ENCODE measurements at places on chromosomes 5 and 9.

DNA sequence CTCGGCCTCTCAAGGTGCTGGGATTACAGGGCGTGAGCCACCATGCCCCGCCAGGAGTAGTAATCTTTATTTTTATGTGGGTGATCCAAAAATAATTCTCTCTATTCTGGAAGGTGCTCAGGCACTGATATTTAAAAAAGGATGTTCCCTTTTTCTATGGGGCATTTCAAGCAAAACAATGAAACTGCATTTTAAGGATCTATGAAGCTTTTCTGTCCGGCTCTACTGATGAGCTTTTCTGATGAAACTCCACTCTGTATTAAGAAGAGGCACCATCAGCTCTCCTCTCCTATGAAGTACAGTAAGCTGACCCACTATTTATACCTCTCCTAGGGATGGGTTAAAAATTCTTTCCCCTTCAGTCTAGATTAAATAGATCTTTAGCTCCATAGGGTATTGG, 7.4 kb downstream of the ADAM19 start:
- peak; percentile 39 for DNase-seq

- no peak for DNase-seq
Measured at GRCh38 chr5:172586125-172587060, 54.7 kb upstream of the NEURL1B start.

- DNase-seq, result no peak
Measured at GRCh38 chr5:34790069-34790468, 48.9 kb upstream of the TTC23L start.

DNA sequence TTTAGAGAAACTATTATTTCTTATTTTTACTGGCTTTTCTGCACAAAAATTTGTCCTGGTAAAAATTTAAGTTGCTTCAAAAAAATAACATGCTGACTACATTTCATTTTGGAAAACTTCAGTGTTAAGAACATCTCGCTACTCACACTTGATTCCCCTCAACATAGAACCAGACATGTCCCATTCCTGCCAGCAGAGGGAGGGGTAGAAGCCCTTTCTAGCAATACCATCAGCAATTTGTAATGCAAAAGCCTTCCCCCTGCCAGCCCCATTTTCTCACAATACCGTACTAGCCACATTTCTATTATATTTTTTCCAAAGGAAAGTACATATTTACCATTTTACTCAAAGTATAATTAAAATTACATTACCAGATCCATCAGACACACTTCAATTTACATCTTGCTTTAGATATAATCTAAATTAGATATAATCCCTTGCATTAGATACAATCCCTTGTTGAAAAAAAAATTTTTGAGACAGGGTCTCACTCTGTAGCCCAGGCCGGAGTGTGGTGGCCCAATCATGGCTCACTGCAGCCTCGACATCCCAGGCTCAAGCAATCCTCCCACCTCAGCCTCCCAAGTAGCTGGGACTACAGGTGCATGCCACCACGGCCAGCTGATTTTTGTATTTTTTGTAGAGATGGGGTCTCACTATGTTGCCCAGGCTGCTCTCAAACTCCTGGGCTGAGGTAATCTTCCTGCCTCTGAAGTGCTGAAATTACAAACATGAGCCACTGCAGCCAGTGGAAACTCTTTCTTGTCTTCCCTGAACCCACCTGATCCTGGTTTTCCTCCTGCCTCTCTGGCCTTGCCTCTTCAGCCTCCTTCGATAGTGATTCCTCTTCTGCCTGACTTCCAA, 39.6 kb upstream of the IDNK start:
- peak; percentile 37 for DNase-seq

GRCh38 chr9:20579524-20580314, 42.6 kb downstream of the MLLT3 start:
- no peak for DNase-seq

GRCh38 chr5:3843706-3844105, 248.1 kb downstream of the IRX1 start:
- DNase-seq, result no peak

GRCh38 chr5:128100860-128101557, 17.4 kb downstream of the SLC12A2 start:
- no peak for DNase-seq

DNA sequence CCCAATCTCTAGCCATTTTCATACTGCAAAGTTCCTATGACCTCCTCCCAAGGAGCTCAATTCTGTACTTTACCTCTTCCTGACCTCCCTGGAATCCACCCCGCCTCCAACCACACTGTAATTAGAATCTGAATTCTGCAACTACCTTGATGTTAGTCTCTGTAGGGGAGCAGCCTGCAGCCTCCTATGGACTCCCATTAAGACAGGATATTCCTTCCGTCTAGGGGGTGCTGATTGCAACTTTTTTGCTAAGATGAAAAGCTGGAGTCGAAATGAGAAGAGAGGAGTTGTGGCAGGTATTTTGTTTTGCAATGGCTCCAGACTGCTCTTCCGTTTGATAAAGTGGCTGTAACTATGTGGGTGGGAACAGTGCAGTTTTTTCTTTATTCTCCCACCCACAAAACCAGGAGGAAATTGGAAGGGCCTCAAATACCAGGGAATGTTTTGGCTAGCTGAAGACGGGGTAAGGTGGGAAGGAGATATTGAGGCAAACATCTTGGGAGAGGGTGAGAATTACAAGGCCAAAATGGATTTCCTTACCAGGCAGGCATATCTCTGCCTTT, 23.8 kb downstream of the ANXA2R start:
- DNase-seq, result no peak

GRCh38 chr5:1223278-1223670, 1.9 kb upstream of the SLC6A18 start:
- DNase-seq, result no peak

- no peak for DNase-seq
Measured at GRCh38 chr5:147731431-147732290, 50.9 kb downstream of the JAKMIP2 start.

GRCh38 chr9:110995420-110996340, 42.6 kb downstream of the LPAR1 start:
- DNase-seq, result peak; percentile 61

DNA sequence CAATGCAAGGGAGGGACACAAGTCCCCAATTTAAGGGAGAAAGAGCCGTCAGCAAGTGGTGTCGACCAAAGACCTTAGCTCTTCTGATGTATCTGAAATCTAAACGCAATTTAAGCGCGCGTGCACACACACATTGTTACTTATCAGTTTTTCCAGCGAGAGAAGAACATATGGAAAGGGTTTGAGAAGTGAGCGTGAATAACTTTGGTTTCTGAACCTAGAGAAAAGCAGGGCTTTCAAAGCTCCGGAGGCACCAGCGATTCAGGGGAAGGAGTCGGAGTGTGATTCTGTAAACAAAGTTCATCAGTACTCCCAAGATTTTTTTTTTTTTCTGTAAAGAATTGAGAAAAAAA, 191.8 kb downstream of the MEF2C start:
- DNase-seq, result no peak

DNA sequence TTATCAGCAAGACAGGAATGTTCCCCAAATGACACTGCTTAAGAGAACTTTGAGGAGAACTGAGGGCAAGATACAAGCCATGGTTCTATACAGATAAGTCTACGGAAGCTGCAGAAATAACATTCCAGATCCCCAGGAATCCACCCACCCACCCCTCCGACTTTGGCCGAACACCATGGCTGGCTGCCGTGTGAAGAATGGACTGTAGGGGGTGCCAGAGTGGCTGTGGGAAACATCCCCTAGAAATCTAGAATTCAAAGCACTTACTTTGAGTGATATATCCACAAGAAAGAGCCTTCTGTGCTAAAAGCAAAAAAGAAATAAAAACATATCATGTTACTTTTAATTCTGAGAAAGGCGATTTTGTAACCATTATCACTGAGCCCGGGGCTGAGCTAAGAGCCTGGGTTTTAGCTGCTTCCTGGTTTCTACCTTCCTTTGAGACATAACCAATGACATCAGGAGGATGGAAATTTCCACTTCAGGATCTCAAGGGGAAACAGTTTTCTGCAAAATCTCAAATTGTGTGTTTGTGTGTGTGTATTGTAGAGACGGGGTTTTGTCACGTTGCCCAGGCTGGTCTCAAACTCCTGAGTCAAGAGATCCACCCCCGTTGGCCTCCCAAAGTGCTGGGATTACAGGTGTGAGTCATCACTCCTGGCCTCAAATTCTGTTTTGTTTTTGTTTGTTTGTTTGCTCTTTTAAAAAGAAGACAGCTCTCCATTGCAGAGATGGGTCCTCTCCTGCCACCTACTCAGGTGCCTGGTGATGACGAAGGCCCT, 36.4 kb downstream of the GGTA1 start:
- peak; percentile 63 for DNase-seq

- DNase-seq, result peak; percentile 40
Measured at GRCh38 chr9:6049798-6050197, 34.4 kb upstream of the RANBP6 start.

- peak; percentile 66 for DNase-seq
Measured at GRCh38 chr5:62578540-62578939, at the start of gene LRRC70. TSS of gene LRRC70 (plus strand) at chr5:62578819. CDS start at chr5:62579439, 620 bp downstream.

- DNase-seq, result no peak
Measured at GRCh38 chr5:161545344-161546094, 1.0 kb downstream of the GABRB2 start.

DNA sequence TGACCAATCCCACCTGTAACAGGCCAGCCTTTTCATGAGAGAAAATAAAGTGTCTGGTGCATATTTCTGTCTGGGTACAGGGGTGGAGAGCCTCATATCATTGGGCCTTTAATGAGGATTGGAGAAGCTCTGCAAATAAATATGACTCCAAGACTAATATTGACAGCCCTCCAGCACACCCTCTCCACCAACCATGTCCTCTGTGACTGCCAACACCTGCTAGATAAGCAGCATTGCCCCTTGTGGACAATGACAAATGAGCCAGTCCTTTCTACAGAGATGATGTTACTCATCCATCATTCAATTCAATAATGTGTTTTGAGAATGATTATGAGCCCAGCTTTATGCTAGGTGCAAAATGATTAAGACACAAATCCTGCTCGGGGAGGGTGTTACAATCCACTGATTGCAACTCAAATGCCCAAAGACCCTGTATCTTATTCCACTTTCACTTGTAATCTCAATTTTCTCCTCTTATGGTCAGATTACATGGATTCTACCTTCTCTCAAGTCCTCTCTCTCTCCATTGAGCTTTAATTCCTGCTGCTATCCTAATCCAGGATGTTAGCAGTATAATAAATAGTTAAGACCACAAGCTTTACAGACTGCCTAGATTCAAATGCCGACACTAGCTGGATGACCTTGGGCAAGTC, 2.1 kb upstream of the GFRA3 start:
- no peak for DNase-seq

DNA sequence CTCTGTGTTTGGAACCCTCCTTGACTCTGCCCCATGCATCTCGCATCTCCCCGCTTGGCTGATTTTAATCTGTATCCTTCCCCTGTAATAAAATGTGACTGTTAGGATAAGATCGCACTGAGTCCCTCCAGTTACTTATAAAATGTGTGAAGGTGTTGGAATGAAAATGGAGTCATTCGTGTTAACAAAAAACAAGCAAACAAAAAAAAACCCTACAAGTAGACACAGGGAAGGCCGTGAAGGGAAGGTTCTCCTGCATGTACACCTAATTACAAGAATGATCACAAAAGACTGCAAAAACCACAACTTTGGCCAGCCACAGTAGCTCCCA, 14.2 kb upstream of the VDAC1 start:
- DNase-seq, result no peak

DNA sequence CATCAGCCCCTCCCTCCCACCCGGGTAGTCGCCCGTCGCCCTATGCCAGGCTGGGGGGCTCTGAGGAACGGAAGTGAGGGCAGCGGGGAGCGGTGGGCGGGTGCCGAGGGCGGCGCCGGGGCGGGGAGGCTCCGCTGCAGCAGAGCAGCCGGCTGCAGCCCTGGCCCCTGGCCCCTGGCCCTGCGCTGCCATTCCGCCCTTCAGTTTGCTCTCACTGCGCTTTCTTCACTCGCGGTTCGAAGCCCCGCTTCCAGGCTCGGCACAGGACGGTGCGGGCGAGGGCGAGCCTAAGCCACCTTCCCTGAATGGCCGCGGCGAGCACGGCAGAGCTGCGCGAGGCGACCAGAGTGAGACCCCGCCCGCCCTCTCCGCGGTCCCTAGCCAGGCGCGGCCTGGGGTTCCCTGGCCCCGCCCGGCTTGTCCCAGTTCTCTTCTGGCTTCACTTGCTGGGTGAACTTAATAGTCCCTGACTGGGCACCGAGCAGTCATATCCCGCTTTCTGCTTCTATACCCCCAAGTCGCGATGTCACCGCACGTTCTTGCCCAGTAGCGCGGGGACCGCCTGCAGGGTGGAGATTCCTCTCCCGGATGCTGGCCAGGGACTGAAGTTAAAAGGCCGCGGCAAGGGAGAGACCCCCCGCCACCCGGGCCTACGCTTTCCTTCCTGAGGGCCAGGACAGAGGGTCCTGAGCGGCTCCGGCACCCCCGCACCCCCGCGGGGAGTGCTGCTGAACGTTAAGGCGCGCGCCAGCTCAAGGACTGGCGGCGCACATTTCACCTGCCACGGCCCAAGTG, 623 bp upstream of the TRIM36 start:
- DNase-seq, result no peak

- DNase-seq, result peak; percentile 82
Measured at GRCh38 chr5:10876006-10876744, 115.1 kb upstream of the DAP start.

- DNase-seq, result no peak
Measured at GRCh38 chr5:17305017-17305416, 87.6 kb downstream of the BASP1 start.

- no peak for DNase-seq
Measured at GRCh38 chr9:95446984-95447383, 69.8 kb downstream of the PTCH1 start.

GRCh38 chr9:89179895-89180734, 1.5 kb upstream of the SHC3 start:
- DNase-seq, result peak; percentile 90

GRCh38 chr9:117300371-117301110, 114.3 kb downstream of the ASTN2 start:
- no peak for DNase-seq

GRCh38 chr9:110029956-110030480, 177.9 kb downstream of the C9orf152 start:
- DNase-seq, result no peak

GRCh38 chr5:108720391-108720790, 27.3 kb upstream of the FER start:
- peak; percentile 76 for DNase-seq

- no peak for DNase-seq
Measured at GRCh38 chr9:9574080-9574479, 1038.7 kb downstream of the PTPRD start.

GRCh38 chr5:140042643-140043507, at the start of gene NRG2:
TSS of gene NRG2 (minus strand) at chr5:140043299.
- peak; percentile 21 for DNase-seq

- no peak for DNase-seq
Measured at GRCh38 chr5:172486451-172486850, 32.1 kb upstream of the SH3PXD2B start.

- DNase-seq, result no peak
Measured at GRCh38 chr9:128836509-128837145, 7.0 kb upstream of the SPOUT1 start.
